GM19239 (cell line): ENCODE measurements at places on chromosomes 6 and 20.

- no peak for DNase-seq
These were observed 39.2 kb downstream of the TRIM27 start for GRCh38 chr6:28884423-28885131.

GRCh38 chr20:49765846-49766541 lies 46.6 kb upstream of the SLC9A8 start:
- DNase-seq: no peak

- DNase-seq: no peak
These were observed 122.6 kb upstream of the MCHR2 start for GRCh38 chr6:100116411-100117194.

- DNase-seq: no peak
These were observed 133.0 kb downstream of the LCA5 start for GRCh38 chr6:79404261-79404660.

DNA sequence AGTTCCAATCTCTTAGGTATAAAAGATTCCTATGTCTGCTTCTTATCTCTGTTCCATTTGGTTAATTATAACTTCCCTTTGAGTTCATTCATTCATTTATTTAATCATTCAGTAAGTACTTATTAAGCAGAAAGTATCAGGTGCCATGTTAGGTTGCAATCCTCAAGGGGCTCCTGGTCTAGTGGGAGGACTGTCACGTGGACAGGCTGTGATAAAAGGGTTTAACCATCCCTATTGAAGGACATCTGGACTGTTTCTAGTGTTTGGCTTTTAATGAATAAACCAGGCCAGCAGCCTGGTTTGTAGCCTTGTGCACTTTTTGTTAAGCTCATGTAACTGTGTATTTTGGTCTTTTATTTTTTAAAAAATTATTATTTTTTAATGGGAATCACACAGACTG lies 162.1 kb upstream of the OGFRL1 start:
- no peak for DNase-seq

DNA sequence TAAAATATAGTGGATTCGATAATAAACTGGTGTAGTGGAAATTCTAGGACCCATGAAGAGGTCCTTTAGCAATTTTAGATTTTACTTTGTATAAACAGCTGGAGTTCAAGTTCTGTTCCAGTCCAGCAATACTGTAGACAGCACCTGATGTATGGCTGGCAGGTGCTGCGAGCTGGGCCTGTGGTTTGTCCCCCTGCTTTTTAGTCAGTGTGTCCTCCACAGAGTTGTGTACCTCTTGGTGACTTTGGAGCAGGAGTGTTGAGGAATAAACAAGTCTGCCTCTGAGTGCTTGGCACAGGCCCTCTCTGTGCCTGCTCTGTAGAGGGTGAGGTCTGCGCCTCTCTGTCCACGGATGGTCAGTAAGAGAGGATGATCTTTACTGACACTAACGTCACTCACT lies 13.8 kb downstream of the STX16 start:
- no peak for DNase-seq

DNA sequence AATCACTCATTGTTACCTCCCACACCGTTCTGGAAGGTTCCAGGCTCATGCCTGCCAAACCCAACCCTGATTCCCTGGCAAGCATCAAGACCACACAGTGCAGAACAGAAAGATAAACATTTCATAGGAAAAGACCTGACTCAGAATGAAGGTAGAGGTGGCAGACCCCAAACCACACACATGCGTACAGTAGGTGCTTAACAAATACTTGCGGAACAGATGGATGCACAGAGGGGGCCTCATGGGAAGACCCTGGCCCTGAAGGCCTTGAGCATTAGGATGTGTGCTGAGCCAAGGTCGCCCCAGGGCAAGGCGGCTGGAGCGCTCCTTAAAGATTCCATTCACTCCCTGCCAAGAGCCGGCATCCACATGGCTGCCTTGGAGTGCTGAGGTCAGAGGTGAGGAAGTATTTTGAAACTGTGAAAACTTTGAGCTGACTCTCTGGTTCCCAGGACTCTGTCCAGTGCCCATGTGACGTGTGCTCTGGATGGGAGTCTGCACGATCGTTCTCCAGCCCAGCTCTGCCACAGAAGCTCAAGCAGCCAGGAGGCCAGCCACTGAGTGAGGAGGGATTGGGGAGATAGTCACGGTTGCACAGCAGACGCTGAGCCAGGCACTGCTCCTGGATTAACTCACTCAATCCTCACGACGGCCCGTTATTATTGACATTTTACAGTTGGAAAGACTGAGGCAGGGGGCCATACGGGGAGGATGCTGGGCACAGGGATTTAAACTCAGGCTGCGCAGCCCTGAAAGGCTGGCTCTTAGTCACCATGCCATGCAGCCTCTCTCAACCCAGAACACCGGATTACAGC lies 65.5 kb upstream of the AFDN start:
- DNase-seq: no peak

DNA sequence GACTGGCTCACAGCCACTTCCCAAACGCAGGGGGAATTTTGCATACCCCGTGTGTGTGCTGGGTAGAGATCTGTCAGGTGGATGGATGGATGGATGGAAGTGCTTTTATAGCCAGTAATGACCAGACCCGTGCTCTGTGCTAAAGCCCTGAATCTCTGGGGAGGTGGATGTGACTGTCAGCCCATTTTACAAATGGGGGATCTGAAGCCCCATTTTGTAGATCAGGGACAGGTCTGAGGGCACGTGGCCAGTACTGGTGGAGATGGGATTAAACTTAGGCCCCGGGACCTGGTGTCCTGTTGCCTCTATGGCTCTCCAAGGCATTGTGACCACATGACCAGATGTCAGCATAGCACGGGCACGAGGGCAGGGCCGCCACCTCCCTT lies 38.2 kb upstream of the ZBP1 start:
- DNase-seq: no peak
